Trophoblast cell (in vitro differentiated cells and primary cell): ENCODE measurements at places on chromosomes 1 and 21.

DNA sequence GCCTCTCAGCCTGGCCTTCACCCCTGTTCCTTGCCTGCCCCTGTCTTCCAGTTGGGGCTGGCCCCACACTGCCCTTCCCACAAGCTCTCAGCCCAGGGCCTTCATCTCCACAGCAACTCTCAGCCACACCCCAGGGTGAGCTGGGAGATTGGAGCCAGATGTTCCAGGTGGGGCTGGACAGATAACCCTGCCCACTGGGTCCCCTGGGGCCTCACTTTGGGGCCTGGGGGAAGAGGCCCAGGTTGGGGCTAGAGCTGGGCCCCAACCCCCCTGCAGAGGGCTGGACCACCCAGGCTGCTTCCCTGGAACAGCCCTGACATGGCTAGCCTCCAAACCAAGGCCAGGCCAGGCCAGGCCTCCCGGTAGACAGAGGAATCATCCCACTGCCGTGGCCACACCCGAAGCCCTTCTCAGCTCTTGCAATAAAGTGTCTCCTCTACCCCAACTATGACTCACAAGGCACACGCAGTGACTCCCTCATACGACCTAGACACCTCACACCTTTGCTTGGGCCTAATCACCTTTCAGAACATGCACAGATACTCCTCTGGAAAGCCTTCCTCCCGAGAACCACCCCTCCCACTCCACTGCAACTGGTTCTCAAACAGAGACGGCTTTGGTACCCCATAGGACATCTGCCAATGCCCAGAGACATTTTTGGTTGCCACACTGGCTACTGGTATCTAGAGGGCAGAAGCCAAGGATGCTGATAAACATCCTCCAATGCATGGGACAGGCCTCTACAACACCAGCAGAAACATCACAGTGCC lies 22.2 kb downstream of the SLC2A1 start:
- peak; percentile 46 for DNase-seq

DNA sequence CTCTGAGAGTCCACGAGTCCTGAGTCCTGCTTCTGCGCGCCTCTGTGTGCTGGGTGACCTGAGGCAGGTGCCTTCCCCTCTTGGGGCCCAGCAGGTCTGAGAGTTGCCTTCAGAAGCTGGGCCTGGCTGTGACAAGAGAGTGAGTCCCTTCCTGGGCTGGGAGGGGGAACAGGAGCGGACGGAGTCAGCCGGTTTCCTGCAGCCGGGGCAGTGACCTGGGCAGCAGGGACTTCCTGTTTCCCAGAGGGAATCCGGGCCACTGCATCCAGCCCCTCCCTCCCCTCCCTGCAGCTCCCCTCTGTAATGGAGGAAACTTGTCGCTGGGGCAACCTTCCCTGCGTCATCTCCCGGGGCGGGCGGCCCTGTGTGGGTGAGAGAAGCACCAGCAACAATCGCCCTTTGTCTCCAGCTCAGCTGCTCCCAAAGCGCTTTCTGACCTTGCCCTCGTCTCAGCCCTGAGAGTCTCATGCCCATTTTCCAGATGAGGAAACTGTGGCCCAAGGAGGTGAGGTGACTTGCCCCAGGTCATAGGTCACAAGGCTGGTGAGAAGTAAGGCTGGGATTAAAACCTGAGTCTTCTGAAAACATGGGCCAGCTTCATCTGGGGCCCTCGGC lies 61.1 kb downstream of the SDC3 start:
- peak; percentile 11 for DNase-seq

GRCh38 chr1:89708751-89709375 lies 75.9 kb downstream of the LRRC8C start:
- peak; percentile 65 for DNase-seq

DNA sequence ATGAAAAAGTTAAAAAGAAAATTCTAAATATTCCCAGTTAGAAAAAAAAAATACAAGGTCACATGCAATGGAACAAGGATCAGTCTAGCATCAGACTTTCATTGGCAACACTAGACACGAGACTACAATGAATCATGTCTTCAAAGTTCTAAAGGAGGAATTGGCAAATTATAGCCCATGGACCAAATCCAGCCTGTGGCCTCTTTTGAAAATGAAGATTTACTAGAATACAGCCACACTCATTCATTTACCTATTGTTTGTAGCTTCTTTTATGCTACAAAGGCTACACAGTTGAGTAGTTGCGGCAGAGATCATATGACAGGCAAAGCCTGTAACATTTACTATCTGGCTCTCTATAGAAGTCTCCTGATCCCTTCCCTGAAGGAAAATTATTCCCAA lies 71.4 kb downstream of the MRPL39 start:
- DNase-seq = no peak

DNA sequence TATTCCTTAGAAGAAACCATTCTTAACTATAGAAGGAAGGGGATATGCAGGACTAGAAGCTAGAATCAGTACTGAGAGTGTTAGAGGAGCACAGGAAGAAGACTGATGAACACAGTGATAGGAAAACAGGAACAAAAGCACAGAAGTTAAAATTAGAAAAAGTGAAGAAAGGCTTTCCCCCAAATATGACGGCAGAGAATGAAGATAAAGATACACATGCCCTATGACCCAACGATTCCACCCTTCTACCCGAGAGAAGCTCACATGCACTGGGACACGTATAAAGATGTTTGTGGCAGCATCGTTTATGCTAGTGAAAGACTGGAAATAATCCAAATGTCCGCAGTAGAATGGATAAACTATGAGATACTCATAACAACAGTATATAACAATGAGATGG lies 74.2 kb downstream of the DTL start:
- no peak for DNase-seq

DNA sequence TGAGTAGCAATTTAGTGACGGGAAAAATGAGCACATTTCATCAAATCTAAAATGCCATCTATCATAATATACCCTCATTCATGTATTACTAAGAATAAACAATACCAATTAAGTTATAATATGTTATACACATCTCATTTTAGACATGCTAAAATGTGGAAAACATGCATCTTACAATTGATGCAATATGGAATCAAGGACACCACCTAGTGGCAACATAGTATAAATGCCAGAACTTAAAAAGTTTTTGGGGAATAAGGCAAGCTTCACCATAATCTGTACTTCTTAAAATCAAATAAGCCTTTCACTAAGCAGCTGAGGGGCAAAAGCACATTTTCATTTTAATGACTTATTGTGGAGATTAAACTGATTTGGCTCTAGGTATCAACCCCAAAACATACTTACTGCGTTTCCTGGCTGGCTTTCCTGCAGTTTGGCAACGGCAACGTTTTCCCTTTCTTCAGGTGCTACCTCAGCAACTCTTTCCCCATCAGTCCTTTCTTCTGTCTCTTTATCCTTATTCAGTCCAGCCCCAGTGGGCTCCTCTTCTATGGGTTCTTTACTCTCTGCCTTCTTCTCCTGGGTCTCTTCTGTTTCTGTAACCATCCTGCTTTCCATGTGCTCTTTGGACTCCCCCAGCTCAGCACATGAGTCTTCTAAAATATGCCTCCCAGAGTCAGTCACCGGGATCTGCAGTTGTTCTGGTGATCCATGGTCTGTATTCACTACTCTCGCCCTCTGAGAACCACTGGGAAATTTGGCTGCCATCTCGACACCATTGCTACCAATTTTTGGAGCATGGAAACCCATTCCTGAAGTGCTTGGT lies 11.4 kb downstream of the SDE2 start:
- DNase-seq = peak; percentile 66

DNA sequence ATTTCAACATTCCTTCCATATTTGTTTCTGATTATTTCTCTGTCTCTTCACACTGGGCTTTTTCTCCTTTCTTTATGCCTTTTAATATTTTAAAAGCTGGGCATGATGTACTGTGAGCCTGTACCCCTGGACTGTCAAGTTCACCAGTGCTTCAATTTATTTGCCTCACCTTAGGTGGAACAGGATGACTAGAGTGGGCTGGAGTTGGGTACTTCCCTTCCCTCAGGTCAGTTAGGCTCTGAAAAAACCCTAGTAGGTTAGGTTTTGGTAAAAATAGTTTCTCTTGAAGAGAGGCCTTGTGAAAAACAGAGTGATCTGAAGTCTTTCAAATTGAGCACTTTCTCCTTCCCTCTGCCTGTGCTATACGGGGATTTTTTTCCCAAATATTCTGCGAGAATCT lies 163.0 kb upstream of the LYPLAL1 start:
- no peak for DNase-seq

DNA sequence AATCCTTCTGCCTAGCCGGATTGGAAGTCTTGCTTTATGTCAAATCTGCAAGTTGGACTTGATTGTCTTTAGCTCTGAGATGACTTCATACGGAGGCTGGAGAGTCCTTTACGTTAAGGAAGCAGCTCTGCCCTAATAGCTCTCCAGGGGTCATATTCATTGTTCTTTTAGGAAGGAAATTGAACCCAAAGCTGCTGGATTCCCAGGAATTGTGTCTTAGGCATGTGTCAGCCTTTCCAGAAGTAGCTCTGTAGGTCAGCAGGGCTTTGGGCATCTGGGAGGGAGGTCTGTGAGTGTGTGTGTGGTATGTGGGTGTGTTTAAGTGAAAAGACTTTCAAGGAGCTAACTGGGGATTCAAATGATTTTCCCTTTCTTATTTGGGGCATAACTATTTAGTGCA lies 82.4 kb downstream of the ABCA4 start:
- DNase-seq = no peak

DNA sequence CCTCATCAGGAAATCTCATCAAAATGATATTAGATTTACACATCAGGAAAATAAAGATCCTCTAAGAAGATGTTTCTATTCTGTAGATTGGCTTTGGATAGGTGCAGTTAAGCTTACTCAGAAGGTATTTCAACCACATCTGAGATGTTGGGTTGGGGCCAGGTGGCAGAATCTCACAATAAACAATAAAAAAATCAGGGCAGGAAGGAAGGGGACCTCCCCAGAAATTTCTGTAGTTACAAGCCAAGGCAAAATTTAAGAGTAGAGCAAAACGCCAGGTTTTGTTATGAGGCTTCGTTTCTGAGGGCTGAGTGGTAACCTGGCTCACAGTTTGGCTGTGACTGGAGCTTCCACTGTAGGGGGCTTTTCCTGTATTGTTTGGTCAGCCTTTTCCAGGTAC lies 84.8 kb downstream of the HUNK start:
- DNase-seq = no peak

DNA sequence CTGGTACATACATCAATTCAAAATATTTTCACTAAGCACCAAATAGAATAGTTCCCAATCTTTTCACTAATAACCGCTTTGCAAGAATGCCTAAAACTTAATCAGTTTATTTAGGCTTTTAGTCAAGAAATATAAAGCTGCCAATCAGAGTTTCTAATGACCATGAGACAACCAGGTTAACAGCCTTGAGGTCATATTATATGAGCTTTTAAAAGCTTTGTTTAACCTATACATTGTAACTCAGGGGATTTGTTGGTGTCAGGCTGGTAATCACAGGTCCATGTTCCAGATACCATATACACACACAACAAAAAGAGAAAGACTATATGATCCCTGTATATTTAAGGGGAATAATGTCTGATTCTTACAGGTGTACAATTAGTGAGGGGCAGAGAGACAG lies 246.2 kb upstream of the ADGRL2 start:
- DNase-seq = no peak

DNA sequence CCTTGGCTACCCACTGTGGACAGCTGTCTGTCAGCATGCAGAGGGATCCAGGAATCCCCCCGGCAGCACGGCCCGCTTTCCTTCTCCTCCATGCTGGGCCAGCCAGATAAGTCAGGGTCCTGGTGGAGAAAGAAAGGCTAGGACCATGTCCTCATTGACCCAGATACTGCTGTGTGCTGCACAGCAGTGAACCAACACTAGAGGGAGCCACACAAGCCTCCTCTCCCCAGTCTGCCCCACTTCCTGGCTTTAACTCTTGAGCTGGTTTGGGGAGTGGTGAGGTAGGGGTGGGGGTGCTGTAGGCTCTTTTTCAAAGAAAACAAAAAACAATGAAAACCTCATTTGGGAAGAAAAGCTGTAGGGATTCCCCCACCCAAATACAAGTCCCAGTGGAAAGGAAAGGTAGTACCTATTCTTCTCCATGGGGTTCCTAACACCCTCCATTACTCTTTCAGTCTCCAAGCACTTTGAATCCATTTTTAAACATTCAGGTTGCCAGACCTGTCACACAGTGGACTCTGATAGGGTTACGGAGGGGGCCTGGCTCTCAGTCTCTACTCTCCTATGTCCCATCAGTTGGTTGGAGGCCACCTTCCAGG lies 84.9 kb upstream of the CD1D start:
- no peak for DNase-seq

DNA sequence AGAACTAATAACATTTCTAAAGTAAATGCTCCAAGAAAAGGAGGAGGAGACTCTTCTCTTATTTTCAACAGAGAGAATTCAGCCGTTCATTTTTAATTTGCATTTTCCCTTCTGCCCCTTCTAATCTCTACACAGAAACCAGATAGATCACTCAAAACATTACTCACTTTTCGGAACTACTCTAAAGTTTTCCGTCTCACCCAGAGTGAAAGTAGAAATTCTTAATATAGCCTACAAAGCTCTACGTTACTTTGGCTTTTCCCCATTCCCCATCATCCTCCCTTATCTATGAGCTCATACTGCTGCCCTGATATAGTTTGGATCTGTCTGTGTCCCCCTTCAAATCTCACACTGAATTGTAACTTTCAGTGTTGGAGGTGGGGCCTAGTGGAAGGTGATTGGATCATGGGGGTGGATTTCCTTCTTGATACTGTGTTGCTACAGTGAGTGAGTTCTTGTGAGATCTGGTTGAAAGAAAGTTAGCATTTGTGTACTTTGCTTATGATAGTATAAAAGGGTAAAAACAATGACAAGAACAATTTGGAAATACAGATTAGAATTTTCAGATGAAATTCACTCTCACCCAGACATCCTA lies 188.2 kb downstream of the AMY1C start:
- DNase-seq = no peak

- DNase-seq = peak; percentile 17
Measured at GRCh38 chr1:82628887-82629286, 828.2 kb downstream of the ADGRL2 start.

DNA sequence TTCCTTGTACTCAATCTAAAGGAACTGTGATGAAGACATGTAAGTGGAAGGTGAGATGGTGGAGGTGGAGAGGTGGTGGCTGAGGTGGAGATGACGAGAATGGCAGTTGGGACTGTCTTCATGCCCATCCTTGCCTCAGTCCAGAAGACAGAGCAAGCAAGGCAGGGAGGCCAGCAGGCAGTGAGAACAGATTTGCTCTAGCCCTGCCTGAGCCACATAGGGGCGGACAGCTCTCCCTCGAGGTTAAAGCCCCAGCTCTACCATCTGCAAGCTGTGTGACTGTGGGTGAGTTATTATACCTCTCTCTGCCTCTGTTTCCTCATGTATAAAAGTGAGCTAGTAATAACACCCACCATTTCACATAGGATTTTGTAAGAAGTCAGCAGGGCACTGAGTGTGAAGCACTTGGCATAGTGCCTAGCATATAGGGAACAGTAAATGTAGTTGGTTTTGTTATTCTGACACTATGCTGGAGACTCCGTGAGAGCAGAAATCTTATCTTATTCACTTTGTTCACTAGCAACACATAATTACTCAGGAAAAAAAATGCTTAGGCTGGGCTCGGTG lies 4.8 kb upstream of the FAM110D start:
- no peak for DNase-seq

DNA sequence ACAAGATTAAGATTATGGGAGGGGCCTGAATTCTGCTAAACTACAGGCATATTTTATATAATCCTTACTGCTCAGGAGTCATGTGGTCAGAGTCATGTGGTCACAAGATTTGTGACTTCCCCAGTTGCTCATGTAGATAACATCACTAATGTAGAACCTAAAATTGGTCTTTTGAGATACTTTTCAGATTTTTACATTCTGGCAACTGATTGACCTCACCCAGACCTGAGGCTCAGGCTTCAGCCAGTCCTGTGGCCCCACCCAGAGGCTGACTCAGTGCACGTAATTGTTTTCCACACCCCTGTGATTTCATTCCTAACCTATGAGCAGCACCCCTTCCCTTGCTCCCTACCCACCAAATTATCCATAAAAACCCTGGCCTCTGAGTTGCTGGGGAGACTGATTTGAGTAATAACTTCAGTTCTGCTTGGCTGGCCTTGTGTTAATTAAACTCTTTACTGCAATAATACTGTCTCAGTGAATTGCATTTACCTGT lies 41.7 kb upstream of the ZNF326 start:
- peak; percentile 90 for DNase-seq
